GM12864 (cell line): ENCODE measurements at places on chromosomes 2 and 18.

GRCh38 chr2:10271946-10272345 is 30.8 kb upstream of the HPCAL1 start:
- DNase-seq, result no peak

- no peak for DNase-seq
Measured at GRCh38 chr18:29028560-29028959, 851.6 kb upstream of the CDH2 start.

DNA sequence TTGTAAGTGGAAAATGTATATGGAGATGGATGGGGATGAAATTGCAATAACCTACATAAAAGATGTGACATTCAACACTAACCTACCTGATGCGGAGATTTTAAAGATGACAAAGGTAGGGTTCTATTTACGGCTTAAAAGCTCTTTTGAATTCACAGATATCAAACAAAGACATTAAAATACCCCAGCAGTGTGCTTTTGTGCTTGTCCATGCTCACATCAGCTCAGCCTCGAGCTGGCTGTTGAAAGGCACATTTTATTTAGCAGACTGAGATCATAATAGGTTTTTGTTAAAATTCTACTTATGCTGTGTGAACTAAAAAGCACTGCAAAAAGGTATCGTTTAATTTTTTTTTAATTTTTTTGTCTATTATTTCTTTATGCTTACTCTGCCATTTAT is 96.0 kb upstream of the CDCA7 start:
- DNase-seq, result no peak

GRCh38 chr2:128638341-128639119 is 319.9 kb upstream of the HS6ST1 start:
- DNase-seq, result no peak

DNA sequence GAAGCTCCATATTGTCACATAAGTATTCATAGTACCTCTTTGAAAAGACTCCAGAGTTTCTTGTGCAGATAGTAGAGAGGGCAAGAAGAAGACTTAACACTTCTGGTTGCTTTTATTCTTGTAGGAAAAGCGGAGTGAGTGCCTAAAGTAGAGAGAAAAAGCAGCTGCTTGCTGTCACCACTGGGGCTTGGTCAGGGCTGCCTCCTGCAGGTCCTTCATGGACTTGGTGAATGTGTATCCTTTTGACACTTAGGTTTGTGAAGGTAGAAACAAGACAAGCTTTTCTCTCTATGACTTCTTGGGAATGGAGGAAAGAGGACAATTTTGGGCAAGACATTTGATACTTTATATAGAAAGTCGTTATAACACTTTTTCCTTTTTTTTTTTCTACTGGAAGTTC is 312.8 kb upstream of the FANCL start:
- no peak for DNase-seq

DNA sequence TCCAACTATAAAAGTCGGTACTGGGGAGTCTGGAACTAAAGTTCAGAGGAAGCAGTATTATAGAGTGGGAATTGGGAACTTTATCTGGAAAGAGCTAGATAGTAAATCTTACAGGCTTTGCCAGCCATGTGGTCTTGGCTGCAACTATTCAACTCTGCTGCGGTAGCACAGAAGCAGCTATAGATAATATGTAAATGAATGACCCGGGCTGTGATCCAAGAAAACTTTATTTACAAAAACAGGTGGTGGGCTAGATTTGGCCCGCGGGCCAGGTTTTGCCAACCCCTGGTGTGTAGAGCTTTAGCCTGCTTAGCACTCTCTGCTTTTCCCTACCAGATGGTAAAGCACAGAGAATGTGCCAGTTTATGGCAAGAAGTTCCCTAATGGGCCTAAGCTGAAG is 70.8 kb downstream of the TNP1 start:
- no peak for DNase-seq

DNA sequence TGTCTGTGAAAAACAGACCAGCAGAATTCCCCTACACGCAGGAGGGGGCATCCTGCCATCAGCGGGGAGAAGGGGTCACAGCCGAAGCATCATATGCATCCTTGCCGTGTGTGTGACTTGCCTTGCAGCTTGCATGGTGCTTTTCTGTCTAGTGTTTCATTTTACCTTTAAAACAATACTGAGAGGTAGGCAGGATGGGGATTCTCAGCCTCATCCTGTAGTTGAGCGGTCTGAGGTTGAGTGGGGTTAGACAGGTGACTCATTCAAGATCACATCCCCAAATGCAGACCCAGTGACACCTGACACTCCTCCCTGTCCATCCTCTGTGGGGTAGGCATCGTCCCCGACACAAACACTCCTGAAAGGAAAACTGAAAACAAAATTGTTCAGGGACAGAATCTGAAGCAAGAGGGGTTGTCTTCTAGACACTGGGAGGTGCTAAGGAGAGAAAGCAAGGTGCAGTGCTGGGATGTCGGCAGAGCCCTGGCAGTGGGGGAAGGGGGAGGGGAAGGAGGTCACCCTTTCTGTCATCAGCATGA is 7.9 kb downstream of the ARL4C start:
- peak; percentile 73 for DNase-seq

- DNase-seq, result peak; percentile 10
Measured at GRCh38 chr2:73489053-73489452, 103.4 kb downstream of the ALMS1 start.

DNA sequence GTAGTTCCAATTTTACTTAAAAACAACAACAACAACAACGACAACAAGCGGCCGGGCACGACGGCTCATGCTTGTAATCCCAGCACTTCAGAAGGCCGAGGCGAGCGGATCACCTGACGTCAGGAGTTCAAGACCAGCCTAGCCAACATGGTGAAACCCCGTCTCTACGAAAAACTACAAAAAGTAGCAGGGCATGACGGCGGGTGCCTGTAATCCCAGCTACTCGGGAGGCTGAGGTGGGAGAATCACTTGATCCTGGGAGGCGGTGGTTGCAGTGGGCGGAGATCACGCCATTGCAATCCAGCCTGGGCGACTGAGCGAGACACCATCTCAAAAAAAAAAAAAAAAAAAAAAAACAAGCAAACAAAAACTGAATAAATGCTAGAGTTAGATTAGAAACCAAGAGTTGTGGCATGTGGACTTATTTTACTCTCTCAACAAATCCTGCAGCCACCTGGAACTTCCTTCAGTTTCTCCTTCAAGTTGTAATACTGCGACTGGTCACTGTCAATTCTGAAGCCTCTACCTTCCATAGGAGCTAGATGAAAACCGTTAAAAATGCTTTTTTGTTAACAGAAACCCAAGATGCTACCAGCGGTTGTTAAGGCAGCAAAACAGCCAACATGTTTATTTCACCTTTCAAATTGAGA is 1.3 kb downstream of the ATP5F1A start:
- DNase-seq, result peak; percentile 19

DNA sequence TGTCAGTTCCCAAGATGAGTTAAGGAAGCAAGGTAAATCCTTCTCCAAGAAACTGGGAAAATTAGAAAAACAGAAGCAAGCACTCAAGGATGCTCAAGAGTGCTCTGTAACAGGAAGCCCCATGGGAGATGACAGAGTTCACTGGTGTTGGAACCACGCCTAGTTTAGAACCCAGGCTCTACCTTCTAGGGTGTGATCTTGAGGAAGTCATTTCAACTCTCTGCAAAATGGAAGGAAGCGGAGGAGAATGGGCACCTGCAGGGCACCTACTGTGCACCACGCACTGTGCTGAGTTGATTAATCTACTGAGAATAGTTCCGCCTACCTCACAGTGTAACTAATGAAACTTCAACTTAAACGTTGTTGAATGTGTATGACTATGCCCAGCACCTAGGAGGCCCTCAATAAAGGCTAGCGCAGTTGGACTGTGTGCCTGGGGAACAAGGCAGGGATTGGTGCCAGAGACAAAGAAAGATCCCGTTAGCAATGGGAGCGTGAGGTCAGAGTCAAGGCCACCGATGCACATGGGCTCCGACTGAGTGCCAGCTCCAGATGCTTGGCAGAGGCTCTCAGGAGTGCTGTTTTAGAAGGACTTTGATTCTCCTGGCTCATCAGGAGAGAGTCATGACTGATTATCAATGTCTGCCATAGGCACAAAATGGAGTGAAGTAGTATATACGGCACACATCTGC is 93.7 kb downstream of the MAPK4 start:
- no peak for DNase-seq
